Caki2 (cell line): ENCODE measurements at places on chromosomes 2 and 18.

DNA sequence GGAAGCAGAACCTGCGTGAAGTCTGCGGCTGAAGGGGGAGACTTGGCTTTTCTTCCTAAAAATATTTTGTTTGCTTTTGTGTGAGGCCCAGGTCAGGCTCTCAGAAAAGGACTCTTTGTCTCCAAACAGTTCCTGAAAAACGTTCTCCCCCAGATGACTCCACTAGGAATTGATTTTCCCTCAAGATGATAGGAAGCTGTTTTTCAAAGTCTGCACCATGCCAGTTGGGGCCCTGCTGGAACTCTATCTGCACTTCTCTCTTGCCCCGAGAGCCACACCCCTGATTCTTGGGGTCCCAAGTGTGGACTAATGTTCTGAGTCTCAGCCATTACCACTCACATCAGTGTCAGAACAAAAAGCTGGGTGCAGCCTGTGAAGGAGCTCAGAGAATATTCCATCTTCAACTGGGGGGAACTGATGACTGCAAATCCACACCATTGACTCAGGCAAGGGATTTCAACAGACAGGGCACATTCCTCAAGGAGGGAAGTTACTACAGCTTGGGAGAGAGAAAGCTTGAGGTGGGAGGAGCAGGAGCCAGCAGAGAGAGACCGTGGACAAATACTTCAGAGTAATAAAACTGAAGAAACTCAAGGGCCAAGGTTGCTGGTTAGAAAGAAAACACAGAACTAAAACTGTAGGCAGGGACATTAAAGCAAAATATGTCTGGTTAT lies 768.3 kb downstream of the RNF144A start:
- DNase-seq: no peak

DNA sequence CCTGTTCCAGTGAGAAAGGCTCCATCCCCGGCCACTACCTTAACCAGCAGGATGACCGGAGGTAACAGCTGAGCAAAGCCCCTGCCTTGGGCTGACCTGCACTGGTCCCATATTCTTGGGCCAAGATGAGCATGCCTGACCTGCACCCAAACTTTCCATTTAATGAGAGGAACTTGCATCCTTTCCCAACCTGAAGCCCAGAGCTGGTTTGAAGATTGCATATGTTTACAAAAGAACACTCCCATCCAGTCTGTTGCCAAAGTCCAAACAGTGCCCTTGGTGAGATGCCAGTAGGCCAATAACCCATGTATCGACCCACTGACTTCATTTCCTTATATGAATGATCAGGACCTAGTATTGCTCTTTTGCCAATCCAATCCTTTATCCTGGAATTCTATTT lies 5.5 kb upstream of the NPAS2 start:
- DNase-seq: no peak

DNA sequence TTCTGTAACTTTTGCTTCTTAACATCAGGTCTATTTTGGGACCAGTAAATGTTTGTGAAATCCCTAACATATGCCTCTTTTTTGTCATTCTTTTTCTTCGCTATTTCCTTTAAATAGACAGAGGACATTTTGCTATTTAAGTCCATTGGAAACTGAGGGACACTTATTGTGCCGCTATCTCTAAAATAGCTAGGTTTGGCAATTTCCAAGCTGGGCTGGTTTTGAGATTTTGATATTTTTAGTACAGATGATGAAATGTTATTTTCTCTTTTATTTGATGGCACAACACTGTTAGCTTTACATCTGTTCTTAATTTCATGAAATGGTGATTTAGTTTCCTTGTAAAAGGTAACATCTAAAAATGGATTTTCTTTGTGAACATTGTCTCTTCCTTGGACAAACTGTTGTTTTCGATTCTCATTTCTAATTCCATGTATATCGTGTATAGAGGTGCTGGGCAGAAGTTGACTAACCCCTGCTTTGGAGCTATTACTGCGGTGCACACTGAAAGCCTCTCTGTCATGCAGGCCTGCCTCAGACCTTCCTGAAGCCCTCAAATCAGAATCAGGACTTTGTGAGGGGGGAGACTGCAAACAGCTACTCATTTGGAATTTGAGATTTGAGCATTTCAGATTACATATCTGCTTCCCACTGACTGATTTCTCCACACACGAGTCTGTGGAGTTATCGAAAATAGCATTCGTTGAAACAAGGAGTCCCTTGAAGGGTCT lies 594 bp downstream of the RAD51AP2 start:
- DNase-seq: no peak

GRCh38 chr2:143584936-143585335 lies 455.7 kb downstream of the ARHGAP15 start:
- DNase-seq: no peak

DNA sequence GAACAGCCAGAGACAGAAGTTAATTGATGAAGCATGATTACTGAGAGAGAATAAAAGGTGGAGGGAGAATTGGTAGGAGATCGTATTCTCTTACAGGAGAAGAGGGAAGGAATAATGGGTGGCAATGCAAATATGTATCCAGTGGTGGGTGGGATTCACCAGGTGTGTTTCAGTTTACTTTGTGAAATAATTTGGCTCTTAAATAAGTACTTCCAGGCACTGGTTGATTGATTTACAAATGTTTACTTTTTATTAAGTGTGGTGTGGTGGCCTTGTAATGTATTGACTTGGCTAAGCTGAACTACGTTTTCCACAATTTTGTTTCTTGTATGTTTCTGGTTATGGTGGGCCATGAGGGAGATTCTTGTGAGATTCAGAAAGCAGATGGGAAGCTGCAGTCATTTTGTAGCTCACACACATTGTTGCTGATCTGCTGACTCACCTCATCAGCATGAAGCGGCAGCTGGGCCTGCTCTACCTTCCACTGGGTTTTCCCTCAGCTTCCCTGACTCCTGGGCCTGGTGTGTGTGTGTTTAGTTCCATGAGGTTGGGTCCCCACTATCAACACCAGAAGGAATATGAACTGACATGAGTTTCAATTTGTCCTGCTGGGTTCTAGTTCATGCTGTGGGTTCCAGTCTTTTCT lies 32.6 kb downstream of the MYL12B start:
- DNase-seq: no peak
